ENCODE measurements at places on chromosomes 5 and 9.

DNA sequence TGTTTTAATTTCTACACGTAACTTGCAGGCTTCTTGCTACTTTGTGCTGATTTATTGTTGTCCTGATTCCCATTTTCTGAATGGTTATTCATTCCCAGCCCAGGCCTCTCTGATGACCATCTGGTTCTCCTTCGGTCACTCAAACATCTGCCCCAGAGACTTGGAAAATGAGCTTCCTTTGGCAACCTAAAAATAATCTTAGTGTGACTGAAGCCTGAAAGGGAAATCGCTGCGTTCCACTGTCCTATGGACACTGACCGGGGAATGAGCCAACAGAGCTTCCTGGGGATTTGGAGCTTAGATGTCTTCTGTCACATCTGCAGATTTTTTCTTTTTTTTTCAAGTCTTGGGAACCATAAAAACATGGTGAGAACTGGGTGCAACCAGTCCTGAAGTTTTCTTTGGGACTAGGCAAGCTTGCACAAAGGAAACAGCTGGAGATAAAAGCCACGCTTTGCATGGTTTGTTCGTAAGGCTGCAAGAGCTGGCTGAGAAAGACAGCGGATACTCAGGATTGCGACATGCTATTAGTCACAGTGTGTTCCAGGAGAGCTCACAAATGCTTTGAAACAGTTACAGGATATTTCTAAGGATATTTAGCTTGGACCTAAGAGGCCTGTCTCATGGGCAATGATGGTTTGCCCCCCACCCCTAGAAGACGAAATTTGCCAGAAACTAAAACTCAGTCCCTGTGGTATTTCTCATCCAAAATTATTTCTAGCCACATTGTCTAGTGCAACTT, 146.2 kb downstream of the GOLPH3 start:
- DNase-seq, result no peak

DNA sequence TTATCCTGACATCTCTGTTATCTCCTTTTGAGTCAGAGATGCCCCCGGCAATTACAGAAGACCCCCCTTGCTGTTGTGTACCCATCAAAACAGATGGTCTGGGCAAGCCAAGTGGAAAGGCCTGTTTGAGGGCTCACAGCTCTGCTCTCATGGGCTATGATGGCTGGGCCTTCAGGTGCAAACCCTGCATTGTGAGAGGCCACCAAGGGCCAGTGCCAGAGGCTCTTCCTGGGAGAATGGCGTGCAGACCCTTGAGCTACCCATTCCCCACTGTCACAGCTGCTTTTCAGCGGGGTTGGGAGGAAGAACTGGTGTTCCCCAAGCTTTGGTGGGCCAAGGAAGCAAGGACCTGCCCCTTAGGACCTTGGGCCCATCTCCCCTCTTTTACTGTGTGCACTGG, 174.7 kb upstream of the PPP1R26 start:
- DNase-seq, result no peak

DNA sequence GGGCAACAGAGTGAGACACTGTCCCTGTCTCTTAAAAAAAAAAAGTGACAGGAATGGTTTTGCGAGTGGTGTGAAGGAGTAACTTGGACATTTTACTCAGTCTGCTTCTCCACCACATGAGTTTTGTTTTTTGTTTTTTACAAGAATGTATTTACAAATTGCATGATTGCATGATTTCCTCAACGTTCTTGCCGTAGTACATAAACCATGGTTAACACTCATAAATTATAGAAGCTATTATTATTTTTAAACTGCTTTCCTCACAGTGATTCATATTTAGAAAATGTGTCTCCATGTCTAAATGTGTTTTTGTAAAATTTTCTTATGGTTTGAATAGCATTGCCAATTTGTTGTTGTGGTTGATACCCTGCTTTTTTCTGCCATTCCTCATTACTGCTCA, 220.0 kb downstream of the GOLPH3 start:
- no peak for DNase-seq

- no peak for DNase-seq
Measured at GRCh38 chr5:103371046-103371607, 112.6 kb downstream of the MACIR start.

GRCh38 chr5:14040542-14040941, 96.1 kb upstream of the DNAH5 start:
- no peak for DNase-seq

GRCh38 chr5:130884023-130884422, 281.0 kb downstream of the HINT1 start:
- no peak for DNase-seq

DNA sequence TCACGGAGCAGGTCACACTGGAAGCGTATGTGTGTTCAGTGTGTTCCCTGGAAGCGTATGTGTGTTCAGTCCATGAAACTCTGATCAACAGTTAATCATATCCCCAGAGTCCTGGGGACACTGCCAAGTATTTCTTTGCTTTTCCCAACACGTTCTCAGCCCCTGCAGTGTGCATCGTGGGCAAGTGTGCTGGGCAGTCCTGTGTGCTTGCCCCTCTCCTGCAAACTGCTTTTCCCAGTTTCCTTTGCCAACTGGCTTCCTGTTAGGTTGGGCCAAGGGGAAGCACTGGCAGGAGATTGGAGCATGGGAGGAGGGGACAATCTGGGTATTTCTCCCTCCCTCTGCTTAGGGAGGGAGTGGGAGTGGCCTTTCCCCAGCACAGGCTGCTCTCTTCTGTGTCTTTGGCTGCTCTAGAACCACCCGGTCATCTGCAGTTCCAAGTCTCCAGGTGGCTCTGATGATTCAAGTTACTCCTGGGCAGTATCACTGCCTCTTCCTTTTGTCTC, 36.8 kb upstream of the NEK6 start:
- no peak for DNase-seq

- no peak for DNase-seq
Measured at GRCh38 chr9:93536874-93537273, 39.5 kb upstream of the PHF2 start.

GRCh38 chr5:112014783-112015395, 257.9 kb upstream of the NREP start:
- DNase-seq, result no peak

- no peak for DNase-seq
Measured at GRCh38 chr9:118318770-118319431, 614.7 kb downstream of the TLR4 start.

DNA sequence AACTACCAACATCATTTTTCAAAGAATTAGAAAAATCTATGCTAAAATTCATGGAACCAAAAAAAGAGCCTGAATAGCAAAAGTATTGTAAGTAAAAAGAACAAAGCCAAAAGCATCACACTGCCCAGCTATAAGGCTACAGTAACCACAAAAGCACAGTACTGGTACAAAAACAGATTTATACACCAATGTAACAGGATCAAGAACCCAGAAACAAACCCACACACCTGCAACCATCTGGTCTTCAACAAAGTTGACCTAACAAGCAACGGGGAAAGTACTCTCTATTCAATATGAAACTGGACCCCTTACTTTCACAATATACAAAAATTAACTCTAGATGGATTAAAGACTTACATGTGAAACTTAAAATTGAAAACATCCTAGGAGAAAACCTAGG, 94.2 kb upstream of the TARS1 start:
- DNase-seq, result no peak

GRCh38 chr9:117492476-117492875, 77.6 kb upstream of the ASTN2 start:
- no peak for DNase-seq

GRCh38 chr5:93519740-93520139, 61.3 kb downstream of the NR2F1-AS1 start:
- DNase-seq, result no peak

DNA sequence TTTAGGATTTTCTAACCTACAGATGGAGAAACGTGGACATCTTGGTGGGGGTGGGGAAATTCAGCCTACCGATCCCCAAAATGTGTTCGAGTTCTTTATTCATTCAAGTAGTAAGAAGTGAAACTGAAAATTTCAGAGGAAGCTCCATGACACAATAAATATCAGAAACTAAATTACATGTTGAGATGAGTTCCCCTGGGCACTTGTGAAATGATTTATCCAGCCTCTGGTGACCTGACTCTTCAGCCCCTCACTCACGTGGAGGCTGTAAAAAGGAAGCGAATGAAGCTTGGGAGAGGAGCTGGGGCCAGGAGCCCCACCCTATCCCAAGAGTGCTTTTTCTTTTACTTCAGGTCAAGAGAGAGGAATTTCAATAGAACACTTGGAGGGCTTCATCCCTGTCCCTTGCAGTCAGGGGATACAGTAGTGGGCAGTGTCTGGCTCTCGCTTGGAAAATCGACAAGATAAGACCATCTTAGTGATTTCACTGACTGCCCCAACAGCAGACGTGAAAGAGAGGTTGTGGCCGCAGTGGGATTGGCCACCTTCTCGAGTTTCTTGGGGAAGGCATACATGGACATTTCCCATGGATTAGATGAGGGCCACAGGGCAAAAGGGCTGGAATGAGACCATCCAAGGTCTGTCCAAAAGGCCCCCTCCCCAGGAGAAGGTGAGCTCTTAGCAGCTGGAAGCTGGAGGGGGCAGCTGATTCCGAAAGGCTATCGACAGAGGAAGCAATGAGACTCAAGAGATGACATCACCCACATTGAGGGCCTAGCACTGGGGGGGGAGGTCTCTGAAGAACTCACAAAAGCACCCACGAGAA, 76.8 kb upstream of the SH3PXD2B start:
- no peak for DNase-seq

- DNase-seq, result no peak
Measured at GRCh38 chr9:95736891-95737522, 138.5 kb upstream of the ERCC6L2 start.

DNA sequence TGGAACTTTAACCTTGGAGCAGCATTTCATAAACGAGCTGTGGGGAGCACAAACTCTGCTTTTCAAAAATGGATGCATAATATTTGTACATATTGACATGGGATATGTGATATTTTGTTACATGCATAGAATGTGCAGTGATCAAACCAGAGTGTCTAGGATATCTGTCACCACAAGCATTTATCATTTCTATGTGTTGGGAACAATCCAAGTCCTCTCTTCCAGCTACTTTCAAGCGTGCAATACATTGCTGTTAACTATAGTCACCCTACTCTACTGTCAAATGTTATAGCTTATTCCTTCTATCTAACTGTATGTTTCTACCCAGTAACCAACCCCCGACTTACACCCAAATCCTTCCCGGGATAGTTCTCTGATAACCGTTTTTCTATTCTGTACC, 15.0 kb upstream of the C5orf58 start:
- DNase-seq, result no peak

GRCh38 chr5:138936225-138936967, 61.3 kb upstream of the LRRTM2 start:
- no peak for DNase-seq

GRCh38 chr5:125597338-125597737, 825.9 kb upstream of the GRAMD2B start:
- DNase-seq, result no peak

DNA sequence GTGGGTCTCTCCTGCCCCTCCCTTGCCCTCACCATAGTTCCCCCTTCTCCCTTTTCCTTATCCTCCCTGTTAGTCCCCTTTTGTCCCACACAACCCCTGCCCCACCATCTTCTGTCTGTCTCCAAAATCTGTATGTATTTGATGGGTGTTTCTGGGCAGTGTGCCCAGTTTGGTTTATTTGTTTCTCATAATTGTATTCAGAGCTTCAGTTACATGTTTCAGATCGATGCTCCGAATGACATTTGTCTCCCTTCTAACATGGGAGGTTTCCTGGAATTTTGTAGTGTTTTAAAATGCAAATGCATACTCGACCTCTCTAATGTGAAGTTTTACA, 22.2 kb downstream of the FBXL7 start:
- DNase-seq, result no peak

DNA sequence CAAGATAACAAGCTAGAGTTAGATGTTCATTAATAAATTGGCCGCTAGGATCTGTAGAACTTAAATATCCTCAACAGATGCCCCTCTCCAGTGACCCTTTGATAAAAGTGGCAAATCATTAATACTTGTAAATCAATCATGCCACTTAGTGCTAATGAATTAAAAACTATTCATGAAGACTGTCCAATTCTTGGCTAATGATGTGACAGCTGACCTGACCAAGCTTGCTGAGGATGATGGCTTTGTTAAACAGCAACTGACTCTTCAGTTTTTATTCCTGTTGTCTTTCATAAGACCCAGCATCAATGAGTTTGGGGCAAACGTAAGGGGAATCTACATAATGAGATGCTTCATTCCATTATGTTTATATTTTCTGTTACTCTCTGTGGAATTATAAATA, 396.8 kb upstream of the NMUR2 start:
- no peak for DNase-seq

DNA sequence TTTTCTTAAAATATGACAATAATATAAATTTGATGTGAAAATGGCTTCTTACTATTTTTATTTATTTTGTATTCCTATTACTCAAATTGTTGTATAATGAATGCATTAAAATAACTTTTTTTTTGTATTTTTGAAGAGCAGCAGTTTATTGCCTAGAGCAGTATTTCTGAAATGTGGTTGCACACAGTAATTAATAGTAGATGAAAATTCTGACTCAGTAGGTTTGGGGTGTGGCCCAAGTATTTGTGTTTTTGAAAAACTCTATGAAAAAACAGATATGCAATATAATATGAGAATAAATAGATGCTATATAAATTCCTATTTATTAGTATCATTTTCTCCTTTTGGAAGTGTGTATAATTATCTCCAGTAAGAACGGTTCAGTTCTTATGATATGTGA, 2225.3 kb upstream of the C9orf72 start:
- no peak for DNase-seq

DNA sequence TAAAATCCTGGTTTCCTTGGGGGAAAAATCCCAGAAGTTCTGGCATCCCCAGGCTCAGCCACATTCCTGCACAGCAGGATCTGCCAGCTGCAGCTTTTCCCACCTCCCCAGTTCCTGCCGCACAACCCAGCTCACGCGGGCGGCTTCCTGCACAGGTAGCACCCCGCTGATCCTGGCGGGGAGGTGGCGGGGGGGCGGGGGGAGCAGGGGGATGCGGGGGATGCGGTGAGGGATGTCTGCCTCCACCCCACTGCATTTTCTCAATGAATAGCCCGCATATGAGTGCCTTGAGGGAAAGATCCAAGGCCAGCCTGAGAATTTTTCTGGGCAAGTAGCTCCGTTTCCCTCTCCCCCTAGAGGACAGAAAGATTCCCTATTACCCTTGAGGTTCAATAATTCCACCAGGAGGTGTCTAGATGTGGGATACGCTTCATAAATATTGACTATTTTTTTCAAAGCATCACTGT, 21.1 kb downstream of the GFPT2 start:
- no peak for DNase-seq

- DNase-seq, result peak; percentile 28
Measured at GRCh38 chr9:110869931-110870330, 168.3 kb downstream of the LPAR1 start.

DNA sequence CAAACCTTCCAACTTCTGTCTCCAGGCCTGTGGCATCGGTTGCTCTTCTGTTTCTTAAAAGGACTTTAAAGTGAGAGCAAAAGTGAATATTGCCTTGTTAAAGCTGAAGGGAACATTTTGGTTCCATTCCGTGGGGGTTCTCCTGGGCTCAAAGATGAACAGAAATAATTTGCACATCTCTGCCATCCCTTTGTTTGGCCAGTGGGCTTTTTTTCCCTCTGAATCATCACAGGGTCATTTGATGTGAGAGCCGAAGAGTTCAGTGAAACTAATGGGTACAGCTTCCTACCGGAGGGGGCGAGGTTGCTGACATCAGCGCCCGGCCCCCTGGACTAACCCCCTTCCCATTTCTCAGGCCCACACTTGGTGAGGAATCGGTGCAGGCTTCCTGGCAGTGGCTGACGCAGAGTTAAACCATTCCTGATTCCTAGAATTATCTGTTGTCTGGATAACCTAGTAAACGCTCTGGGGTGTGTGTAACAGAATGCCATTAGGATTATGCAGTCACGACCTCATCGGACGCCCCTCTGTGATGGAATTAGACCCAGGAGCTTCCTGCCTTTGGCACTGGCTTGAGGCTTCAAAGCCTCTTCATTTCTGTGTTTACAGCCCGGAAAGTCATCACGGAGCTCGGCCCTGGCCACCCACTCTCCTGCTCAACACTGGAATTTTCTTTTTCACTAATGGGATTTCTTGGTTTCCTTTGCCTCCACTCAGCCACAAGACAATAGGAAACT, 61.6 kb upstream of the RPL26L1 start:
- no peak for DNase-seq
